RCC 7860 (cell line): ENCODE measurements at places on chromosomes 5 and 9.
A peak's percentile ranks its signal among the peaks of the same experiment; 100 is the strongest.

DNA sequence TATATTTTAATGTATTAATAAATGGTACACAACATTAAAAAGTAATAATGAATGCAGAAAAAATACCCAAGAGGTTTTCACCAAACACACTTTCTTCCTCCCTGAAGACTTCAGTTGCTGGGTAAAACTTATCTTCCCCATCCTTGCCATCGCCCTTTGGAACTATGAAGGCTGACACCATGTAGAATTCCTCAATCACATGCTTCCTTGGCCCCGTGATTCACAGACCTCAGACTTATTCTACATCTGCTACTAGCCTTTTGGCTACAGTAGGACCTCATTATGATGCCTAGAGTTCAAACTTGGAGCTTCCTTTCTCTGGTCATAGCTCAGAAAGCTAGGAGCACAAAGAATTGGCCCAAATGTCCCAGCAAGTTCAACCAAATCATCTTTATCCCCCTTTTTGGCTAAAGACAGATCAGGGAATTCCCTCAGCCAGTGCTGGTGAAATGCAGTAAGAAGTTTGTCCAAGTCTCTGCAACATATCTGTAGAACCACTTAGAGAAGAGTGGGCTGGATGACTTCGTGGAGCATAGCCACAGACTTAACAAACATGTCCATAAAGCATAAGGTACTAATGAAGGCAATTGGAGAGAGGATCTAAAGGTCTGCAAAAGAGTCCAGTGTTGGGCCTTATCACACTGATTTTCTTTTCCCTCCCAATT lies 253.5 kb downstream of the SEC61B start:
- no peak for DNase-seq

DNA sequence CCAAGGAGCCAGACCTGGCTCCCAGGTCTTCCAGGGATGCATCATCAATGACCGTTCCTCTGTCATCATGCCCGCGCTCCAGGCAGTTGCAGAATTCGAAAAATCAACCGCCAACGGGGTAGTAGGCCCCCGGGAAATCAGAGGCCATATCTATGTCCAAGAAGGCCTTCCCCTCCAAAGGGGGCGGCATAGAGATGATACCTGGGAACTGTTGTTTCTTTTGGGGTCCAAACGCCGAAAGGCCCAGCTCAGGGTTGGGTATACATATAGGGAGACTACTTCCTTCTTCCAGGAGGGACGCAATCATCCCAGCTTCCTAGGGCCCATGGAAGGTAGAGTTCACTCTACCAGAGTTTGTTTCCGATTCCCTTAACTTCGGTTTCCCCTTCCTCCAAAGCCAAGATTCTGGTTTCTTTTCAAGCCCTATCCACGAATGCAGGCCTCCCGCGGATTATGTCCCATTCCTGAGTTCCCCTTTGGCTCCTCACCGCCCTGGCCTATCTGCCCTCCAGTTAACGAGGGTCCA lies 754 bp downstream of the DCAF12 start:
- peak; percentile 16 for DNase-seq

- DNase-seq, result no peak
Measured at GRCh38 chr5:160278343-160278742, 34.0 kb downstream of the CCNJL start.

GRCh38 chr5:139062910-139063663 lies 135.1 kb downstream of the SIL1 start:
- no peak for DNase-seq

GRCh38 chr9:132857031-132857430 lies 21.1 kb downstream of the AK8 start:
- no peak for DNase-seq

- DNase-seq, result no peak
Measured at GRCh38 chr5:55232271-55232984, 980 bp downstream of the CCNO start.

- DNase-seq, result no peak
Measured at GRCh38 chr9:23526806-23527205, 299.2 kb downstream of the ELAVL2 start.

DNA sequence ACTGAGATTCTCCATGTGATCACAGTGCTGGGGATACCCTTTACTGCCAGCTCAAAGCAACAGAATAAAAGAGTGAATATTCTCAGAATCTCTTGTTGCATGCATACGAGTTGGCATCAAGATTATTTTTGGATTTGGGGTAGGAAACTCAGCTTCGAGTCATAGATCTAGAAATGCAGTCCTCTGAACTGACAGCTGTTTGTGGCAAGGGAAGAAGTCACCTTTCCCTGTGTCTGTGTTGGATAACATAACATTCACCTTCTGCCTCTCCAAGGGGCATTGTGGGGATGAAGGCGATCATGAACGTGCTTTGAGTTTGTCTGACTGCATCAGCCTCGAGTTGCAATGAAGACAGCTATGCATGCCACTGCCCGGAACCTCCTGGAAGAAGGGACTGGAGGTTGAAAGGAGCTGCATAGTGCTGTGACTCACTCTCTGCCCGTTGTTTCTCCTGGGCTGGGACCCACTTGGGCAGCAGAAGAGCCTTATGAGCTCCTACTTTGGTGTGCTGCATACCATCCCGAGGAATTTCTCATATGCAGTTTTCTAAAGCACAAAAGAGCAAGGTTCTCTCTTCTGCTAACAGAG lies 231.7 kb downstream of the ARHGAP26 start:
- peak; percentile 60 for DNase-seq

DNA sequence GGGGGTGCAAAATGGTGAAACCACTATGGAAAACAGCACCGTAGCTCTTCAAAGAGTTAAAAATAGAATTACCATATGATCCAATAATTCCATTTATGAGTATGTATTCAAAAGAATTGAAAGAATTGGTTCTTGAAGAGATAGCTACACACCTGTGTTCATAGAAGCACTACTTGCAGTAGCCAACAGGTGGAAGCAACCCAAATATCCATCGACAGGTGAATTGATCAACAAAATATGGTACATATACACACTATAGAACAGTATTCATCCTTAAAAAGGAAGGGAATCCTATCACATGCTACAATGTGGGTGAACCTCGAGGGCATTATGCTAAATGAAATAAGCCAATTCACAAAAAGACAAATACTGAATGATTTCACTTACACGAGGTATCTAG lies 85.7 kb upstream of the VCAN start:
- no peak for DNase-seq

DNA sequence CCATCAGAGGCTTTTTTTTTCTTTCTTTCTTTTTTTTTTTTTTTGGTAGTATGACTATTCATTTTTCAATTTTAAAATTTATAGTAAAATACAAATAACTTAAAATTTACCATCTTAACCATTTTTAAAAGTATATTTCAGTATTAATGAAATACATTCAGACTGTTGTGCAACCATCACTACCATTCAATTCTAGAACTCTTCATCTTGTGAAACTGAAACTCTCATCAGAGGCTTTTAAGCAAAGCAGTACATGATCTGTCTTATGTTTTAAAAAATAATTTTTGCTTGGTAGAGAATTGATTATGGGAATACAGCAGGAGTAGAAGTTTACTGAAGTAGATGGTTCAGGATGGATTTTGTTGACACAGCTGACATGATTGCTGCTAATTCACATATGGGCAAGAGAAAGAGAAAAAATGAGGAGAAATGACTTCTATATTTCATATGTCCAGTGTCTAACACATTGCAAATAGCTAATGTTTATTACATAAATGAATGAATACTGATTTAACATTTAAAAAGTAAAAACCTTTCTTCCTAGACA lies 13.4 kb downstream of the ELOVL7 start:
- DNase-seq, result no peak

DNA sequence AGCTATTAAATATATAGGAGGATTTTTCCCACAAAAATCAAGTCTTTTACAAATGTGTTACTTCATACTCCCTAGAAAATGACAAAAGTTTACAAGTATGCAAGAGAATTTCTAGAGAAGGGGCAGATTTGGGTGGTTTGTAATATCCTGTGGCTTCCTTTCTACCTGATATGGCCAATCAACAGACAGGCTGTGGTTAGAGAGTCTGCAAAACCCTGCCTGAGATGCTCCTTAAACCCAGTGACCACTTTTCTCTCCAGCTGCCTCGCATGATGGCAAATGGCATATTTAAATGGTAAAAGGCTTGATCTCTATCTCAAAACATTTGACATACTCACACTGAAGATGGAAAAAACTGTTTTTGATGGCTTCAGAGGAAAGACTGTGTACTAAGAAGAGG lies 550.1 kb upstream of the ZNF462 start:
- DNase-seq, result no peak

DNA sequence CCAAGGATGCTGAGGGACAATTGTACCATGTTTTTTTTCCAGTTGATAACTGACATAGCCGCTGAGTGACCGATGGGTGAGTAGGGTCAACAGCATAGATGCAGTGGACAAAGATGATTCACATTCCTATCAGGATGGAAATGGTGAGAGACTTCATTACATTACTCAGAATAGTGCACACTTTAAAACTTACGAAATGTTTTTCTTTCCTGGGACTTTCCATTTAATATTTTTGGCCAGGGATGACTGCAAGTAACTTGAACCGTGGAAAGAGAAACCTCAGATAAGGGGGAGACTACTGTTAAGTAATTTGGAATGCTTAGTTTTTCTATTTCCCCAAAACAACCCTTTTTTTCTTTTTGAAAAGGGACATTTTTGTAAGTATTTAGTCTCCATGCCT lies 3.0 kb upstream of the TUSC1 start:
- DNase-seq, result peak; percentile 78

DNA sequence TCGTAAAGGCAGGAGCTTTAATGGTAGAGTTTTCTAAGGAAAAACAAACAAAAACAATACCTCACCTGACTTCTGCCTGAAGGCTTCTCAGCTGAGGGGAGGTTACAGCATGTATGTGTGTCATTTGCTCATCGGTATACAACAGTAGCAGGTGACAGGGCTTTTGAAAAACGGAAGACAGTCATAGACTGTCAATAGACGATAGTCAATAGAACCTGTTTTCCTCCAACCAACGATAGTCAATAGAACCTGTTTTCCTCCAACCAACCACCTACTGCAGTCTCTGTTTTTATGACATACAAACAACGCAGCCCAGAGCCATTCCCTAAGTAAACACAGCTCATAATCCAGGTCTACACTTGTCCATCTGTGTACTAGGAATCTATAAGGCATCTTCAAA lies 74.6 kb downstream of the RETREG1 start:
- DNase-seq, result no peak

DNA sequence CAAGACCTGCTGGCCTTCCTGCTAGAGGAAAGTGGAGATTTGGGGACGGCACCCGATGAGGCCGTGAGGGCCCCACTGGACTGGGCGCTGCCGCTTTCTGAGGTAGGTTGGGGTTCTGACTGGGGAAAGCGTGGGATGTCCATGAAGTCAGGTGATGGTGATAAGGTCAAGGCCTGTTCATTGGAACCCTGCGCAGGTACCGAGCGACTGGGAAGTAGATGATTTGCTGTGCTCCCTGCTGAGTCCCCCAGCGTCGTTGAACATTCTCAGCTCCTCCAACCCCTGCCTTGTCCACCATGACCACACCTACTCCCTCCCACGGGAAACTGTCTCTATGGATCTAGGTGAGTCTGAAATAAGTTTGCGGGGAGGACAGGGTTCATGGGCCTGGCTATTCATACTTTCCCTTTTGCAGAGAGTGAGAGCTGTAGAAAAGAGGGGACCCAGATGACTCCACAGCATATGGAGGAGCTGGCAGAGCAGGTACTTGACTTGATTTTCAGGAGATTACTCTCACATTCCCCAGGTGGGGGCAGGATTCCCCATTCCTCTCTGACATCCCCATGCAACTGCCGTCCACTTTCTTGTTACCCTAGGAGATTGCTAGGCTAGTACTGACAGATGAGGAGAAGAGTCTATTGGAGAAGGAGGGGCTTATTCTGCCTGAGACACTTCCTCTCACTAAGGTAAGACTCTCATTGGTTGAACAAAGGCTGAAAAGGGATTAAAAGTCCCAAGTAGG lies 505 bp downstream of the CREB3 start:
- DNase-seq, result peak; percentile 68

- peak; percentile 64 for DNase-seq
Measured at GRCh38 chr5:9207817-9208418, 338.0 kb downstream of the SEMA5A start.

DNA sequence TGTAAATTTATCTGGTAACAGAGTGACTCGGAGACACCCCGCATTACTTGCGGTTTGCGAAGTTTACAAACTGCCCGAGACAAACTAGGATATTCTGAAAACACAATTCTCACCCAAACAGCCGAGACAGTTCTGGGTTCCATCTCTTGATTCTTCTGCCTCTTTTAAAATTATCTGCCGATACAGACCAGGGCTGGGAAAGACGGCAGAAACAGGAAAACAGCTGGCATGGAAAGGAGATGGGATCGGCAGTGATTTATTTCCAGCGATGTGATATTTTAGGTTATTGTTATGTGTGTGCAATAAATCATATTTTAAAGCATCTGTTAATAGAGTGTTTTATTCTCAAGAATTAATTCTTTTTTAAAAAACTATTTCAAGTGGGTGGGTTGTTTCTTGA lies 93.3 kb upstream of the LMX1B start:
- DNase-seq, result no peak

DNA sequence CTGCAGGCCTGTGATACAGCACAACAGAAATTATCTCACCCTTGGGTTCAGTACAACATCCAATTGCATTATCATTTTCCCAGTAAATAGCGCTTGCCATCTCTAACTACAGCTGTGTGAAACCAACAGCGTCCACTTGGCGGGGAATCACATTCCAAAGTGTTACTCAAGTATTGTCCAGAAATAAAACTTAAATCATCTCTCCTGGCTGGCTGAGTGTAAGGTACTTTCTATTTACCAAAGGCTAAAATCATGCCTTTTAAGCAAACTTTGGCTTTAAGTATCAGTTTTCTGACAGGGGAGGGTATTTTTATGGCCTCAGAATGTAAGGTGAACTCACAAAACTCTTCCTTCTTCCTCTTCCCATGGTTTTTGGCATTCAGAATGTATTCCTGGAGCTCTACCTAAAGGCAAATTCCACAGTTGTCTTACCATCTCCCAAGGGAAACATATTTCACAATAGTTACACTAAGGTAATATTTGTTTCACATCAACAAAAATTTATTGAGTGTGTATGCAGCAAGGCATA lies 205.6 kb upstream of the MPDZ start:
- DNase-seq, result no peak

- DNase-seq, result peak; percentile 67
Measured at GRCh38 chr9:112554516-112554915, 67.9 kb downstream of the KIAA1958 start.

DNA sequence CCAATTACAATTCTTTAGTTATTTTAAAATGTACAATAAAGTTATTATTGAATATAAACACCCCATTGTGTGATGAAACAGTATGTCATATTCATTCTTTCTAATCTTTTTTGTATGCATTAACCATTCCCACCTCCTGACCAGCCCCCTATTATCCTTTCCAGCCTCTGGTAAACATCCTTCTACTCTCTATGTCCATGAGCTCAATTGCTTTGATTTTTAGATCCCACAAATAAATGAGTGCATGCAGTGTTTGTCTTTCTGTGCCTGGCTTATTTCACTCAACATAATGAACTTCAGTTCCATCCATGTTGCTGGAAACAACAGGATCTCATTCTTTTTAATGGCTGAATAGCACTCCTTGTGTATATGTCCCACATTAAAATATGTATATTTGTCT lies 1858.9 kb upstream of the C9orf72 start:
- DNase-seq, result no peak

- DNase-seq, result no peak
Measured at GRCh38 chr5:159786901-159787691, 129.2 kb upstream of the ADRA1B start.

GRCh38 chr5:55541056-55541635 lies 6.4 kb upstream of the PLPP1 start:
- DNase-seq, result no peak

GRCh38 chr9:18969128-18969527 lies 63.9 kb downstream of the SAXO1 start:
- DNase-seq, result no peak

GRCh38 chr5:16866795-16867576 lies 69.1 kb downstream of the MYO10 start:
- no peak for DNase-seq

- DNase-seq, result no peak
Measured at GRCh38 chr5:1161833-1162229, 39.6 kb upstream of the SLC6A19 start.
